Hippocampal formation (tissue), 2 donors: ENCODE measurements at places on chromosomes 1 and 21.

- no peak for DNase-seq
Observed at GRCh38 chr1:165062346-165062745, 294.2 kb downstream of the LMX1A start.

DNA sequence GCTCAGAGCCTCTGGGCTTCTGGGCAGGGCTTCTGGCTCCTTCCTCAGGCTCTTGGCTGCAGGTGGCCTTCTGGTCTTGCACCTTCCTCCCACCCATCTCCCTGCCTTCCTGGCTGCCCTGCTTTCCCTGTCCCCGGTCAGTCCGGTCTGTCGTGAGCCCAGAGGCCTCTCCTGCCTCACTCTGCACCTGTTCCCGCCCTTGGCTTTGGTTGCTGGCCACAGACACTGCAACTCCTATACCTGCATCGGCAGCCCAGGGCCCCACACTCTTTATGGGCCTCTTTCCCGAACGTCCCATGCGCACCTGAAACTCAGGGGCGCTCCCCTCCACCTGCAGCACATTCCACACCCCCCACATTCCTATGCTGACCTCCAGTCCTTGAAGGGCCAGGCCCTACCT is 7.9 kb downstream of the FBXO2 start:
- no peak for DNase-seq

- no peak for DNase-seq
Observed at GRCh38 chr1:81314513-81315233, 486.1 kb upstream of the ADGRL2 start.

GRCh38 chr1:25774921-25775771 is 24.8 kb upstream of the SELENON start:
- DNase-seq, result no peak

- DNase-seq, result no peak
Observed at GRCh38 chr1:160708118-160708517, 3.5 kb downstream of the CD48 start.

- DNase-seq, result no peak
Observed at GRCh38 chr1:171715813-171716251, 26.0 kb downstream of the VAMP4 start.

DNA sequence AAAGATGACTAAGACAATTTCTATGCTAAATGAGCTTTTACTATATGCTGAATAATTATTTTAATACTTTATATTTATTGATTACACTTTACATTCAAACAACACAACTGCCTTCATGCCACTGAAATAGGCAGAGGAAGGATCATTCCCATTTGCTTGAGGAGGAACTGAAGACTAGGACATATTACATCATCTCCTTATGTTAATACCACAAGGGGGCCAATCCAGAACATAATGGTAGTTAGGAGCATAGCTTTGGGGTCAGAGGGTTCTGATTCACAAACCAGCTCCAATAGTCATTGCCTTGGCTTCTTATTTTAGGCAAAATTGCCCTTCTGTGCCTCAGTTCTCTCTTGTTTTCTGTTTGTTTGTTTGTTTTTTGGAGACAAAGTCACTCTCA is 306.5 kb downstream of the KCNH1 start:
- DNase-seq, result no peak

DNA sequence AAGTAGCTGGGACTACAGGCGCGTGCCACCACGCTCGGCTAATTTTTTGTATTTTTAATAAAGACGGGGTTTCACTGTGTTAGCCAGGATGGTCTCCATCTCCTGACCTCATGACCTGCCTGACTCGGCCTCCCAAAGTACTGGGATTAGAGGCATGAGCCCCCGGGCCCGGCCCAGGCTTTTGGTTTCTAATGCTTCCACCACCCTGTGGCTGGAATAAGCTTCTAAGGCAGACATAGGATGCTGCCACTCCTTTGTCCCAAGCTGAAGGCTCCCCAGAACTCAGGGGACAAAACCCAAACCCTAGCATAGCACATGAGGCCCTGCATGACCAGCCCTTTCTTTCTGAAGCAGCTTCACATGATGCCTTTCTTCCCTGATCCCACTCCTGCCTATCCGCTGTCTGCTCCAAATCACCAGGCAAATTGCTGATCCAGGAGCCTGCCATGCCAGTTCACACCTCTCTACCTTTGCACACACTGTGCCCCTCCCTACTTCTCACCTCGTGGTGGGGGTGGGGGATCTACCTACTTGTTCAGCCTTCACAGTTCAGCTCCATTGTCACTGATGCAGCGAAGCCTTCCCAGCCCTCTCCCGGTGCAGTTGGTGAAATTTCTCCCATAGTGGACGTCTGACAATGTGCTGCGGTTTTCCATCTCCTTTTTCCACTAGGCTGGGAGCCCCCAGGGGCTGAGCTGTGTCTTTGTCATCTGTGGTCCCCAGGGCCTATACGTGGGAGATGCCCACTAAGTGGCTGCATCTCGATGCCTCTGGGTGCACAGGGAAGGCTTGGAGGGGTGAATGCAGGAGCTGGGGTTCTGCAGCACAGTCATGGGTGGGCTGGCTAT is 6.9 kb downstream of the PTPRU start:
- no peak for DNase-seq

GRCh38 chr21:23607782-23608431 is 1999.4 kb downstream of the MRPL39 start:
- no peak for DNase-seq

- DNase-seq, result no peak
Observed at GRCh38 chr1:179448437-179449149, 82.8 kb downstream of the AXDND1 start.

DNA sequence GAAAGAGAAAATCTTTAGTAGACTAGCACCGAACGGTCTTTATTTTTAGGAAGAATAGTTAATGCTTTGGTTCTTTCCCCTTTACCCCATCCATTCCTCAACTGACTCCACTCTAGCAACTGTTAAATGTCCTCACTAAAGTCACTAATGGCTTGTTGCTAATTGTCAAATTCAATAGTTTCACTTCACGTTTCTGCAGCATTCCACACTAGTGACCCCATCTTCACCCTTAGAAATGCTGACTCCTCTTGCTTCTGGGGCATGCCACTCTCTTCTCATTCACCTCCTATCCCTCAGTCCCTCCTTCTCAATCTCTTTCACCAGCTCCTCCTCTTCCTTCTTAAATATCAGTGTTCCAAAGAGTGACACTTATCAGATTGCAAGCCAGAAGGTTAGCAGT is 19.4 kb upstream of the CADM3 start:
- no peak for DNase-seq

- no peak for DNase-seq
Observed at GRCh38 chr21:34047835-34048234, 25.5 kb upstream of the MRPS6 start.

DNA sequence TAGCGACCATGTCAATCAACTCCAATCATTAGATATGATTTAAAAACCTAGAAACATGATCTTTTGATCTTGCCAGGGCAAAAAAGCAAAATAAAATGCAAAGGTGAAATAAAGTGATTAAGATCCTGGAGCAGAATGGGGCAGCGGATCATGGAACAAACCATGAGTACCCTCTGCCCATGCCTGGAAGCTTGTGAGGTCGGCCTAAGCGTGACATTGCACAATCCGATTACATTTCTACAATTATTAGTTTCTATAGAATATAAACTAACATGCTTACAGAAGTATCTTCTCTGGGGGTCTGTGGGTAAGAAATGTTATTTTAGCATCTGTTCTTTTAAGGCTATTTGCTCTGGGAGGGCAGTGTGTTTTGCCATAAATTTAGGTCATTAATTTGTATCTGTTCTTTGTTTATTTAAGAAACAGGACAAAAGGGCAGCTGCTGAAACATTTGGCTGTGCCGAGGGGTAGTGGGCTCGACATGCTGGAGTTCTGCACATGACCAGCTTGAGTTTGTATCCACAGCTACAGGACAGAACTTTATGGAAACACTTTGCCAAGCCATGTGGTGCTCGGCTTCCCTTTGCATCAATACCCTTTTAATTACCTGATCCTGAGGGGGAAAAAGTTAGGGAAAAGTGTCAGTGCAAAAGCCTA is 55.9 kb downstream of the ZBTB18 start:
- DNase-seq, result no peak

- no peak for DNase-seq
Observed at GRCh38 chr1:202029171-202029665, 18.8 kb downstream of the ELF3 start.

DNA sequence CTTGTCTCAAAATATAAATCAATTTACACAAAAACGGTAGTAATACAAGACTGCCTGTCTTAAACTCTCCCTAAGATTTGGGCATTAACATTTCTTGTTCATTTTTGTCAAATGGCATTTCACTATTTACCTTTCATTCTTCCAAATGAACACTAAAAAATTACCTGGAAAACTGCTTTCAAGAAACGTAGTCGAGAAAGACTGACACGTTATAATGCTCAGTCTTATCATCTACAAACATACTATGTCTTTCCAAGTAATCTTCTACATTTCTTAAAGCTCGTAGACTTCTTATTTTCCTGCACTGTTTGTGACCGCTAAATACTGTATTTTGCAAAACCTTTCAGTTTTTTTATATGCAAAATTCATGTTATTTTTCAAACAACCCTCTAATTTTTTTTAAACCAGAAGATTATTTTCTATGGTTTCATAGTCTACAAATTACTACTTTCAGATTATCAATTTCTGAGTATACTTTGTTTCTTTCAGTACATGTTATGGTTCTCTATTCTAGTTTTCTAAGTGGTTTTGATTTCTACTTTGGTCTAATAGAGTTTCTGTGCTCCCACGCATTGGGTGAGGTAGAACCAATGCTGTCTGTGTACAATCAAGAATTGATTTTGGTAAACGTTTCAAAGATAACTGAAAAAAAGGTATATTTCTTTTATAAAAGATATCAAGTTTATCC is 336.4 kb downstream of the SMYD3 start:
- no peak for DNase-seq

GRCh38 chr1:186091222-186091720 is 283.8 kb downstream of the TPR start:
- DNase-seq, result no peak

DNA sequence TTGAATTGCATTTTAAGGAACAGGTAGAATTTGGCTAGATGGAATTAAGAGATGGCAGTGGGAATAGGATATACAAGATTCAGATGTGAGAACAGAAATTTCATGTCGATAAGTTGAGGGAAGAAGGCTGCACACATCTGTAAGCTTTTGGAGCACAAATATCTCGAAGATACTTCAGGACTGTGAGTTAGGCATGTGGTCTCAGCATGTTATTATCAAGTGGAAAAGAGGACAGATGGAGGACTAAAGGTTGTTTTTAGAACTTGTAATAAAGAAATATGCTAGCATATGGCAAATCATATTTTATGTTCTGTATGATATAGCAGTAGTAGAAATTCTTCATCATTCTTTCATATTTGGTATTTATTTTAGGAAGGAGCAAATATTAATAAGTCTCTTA is 61.5 kb downstream of the KIF1B start:
- no peak for DNase-seq

DNA sequence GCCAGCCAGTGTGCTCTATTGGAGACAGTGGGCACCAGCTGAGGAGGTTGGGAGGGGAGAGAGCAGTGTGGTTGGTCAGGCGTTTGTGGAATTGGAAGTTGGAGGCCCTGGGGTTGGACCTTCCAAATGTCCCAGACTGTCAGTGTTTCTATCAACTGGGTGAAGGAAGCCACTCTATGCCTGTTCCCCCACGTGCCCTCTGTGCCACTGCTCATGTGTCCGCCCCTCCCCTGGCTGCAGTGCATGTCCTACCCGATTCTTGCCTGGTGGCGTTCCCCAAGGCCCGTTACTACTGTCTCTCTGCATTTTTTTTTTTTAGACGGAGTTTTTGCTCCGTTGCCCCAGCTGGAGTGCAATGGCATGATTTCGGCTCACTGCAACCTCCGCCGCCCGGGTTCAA is 21.1 kb downstream of the ADORA1 start:
- no peak for DNase-seq

DNA sequence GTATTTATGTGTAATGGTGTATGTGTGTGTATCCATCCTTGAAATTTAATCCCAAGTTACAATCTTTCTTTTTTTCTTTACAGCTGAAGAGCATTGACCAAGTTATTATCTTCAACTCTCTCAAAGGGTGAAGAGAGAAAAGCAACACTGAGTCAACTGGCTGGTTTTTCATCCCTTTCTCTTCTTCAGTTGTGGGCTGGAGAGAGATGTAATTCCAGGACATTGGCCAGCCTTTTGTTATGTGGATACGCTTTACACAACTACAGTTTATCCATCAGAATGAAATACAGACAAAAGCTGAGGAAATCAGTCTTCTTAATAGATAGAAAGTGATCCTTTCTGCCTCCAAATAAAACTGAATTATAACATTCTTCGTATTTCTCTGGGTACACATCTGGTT is 357.0 kb upstream of the NCAM2 start:
- DNase-seq, result no peak

- no peak for DNase-seq
Observed at GRCh38 chr1:199490769-199491527, 536.6 kb upstream of the NR5A2 start.

DNA sequence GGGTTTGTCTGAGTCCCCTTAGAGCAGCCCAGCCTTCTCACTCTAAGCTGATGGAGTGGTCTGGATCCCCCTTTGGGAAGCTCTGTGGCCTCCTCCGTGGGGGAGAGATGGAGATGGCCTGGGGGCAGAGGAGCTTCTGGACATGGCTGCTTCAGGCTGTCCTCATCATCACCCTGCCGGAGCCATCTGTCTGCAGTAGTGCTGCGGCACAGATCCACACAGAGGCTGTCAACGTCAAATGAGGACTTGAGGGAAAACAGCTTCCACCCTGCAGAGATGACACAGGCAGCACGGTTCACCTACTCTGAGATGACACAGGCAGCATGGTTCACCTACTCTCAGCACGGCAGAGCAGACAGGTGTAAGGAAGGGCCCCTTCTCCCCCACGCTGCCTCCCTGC is 134.3 kb downstream of the IGSF21 start:
- DNase-seq, result no peak

DNA sequence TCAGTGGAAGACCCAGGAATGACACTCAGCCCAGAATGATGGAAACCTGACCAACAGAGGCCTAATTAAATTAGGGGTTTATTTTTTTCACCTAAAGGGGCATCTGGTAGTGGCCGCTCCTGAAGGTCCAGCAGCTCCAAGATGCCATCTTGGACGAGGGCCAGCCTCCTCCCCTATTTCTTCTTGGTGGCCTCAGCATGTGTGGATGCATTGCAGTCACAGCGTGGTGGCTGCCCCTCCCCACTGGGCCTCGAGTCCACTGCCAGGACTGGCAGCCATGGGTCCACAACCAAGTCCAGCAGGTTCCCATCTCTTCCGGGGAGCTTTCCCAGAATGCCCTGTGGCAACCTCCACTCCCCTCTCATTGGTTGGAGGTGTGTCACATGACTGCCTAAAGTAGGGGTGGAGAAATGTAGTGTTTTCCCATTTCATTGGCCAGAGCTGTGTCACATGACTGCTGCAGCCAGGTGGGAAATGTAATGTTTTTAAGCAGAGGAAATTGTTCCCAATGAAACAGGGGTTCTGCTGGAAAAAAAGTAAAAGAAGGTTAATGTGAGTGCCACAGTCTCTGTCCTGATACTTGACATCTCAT is 628.2 kb downstream of the PTPRU start:
- DNase-seq, result no peak
